ENCODE measurements at places on chromosomes 3 and 15.

DNA sequence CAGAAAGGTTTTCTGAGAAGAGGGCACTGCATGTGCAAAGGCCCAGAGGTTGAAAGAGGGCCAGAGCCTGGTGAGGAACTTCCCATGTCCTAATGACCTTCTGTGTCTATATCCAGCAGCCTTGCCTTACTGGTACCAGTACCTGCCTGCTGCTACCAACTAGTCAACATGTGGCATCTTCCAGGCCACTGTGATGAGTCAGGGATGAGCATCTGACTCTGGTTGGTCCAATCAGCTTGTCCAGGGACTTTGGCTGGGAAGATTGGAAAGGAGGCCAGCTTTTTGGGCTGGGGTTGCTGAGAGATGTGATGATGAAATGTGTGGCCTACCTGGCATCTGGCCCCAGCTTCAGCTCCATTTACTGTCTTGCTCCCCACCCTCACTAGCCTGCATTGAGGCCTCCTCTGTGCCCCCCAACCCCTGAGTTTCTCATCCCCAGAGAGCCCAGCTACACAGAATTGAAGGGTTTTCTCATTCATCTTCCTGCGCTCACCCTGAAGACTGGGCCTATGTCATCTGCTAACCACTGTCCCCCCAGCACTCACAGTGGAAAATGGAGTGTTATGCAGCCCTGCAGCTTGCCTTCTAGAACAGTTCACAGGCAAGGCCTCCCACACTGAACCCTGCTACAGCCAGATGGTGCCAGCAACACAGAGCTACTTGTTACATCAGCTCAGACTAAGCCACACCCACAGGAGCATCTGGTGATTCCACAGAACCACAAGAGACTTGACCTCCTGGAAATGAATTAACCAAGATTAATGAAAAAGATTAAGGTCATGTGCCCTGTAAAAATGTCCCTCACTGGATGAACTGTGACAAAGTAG lies 1.3 kb upstream of the TWF2 start:
- no peak for DNase-seq

DNA sequence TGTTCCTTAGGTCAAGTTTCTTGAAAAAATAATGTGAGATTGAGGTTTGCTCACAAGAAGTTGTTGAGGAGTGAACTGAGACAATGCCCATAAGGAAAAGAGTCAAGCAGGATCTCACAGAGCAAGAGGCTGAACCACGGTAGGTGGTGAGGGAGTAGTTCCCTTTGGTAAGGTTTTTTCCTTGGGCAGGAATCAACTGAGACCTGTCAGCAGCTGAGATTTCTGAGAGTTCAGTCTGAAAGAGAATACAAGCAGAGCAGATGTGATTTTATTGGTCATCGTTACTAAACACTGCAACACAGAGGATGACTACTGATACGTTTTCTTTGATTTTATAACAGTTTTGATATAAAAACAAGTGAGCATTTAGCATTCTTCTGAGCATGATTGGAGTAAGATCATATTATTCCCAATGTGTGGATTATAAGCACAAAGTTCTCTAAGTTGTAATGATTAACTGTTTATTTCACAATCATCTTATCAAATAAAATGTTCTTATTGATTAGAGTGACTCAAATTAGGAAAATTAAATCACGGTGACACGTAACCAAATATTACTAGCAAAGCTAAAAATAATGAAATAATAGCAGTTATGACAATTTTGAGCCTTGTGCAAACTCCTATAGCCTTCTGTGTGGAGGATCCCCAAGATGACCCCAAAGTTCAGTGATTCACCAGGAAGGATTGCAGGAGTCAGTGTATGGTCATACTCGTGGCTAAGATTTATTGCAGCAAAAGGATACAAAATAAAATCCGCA lies 346.2 kb upstream of the ZNF717 start:
- no peak for DNase-seq

GRCh38 chr15:58523634-58524033 lies 91.8 kb downstream of the LIPC start:
- DNase-seq: no peak

GRCh38 chr3:57816471-57817095 lies 60.5 kb downstream of the SLMAP start:
- no peak for DNase-seq

DNA sequence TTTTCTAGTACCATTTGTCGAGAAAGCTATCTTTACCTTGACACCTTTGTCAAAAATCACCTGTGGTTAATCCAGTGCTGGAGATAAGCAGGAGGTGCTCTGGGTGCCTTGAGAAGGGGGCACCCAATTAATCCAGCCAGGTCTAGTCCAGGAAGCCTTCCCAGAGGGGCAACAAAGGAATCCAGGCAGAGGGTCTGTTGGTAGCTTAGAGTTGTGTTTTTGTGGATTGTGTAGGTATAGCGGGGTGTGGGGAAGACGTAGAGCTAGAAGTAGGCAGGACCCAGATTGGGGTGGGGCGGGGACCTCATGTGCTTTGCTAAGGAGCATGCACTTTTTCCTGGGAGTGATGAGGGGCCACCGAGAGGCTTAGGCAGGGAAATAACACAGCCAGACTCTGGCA lies 6.0 kb upstream of the PIGZ start:
- DNase-seq: no peak

- DNase-seq: no peak
Observed at GRCh38 chr3:98814817-98815420, 51.8 kb downstream of the ST3GAL6 start.

DNA sequence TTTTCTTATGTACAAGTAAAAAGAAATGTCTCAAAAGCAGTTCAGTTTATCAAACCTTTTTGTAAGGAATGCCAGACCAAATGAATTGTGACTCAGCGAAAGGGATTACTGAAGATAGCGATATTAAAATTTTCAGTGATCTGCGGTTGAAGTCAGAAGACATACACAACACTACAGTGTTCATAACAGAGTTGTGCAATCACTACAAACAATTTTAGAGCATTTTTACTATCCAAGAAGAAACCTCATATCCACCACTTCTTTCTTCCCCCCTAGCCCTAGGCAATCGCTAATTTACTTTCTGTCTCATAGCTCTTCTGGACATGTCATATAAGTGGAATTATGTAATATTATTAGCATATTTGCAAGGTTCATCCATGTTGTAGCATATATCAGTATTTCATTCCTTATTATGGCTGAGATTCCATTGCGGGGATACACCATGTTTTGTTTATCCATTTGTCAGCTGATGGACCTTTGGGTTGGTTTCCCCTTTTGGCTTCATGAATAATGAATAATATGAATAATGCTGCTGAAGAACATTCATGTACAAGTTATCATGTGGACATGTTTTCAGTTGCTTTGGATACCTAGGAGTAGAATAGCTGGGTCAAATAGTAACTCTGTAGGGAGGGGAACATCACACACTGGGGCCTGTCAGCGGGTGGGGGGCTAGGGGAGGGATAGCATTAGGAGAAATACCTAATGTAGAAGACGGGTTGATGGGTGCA lies 23.6 kb upstream of the ALPK3 start:
- DNase-seq: no peak

DNA sequence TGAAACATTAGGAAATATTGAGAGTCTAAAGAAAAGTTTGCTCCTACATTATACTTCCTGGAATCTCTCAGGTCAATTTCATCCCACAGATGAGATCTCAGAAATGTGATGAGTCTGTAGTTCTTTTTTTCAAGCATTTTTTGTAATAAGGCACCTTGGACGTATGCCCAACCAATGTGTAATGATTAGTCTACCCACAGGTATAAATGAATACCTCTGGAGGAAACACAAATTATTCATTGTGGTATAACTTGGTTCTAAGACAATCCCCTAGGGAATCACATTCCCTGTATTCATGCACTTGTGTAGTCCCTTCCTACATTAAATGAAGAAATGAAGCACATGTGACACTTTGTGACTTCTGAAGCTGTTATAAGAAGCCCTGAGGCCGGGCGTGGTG lies 596.2 kb upstream of the UBE2E2 start:
- no peak for DNase-seq

DNA sequence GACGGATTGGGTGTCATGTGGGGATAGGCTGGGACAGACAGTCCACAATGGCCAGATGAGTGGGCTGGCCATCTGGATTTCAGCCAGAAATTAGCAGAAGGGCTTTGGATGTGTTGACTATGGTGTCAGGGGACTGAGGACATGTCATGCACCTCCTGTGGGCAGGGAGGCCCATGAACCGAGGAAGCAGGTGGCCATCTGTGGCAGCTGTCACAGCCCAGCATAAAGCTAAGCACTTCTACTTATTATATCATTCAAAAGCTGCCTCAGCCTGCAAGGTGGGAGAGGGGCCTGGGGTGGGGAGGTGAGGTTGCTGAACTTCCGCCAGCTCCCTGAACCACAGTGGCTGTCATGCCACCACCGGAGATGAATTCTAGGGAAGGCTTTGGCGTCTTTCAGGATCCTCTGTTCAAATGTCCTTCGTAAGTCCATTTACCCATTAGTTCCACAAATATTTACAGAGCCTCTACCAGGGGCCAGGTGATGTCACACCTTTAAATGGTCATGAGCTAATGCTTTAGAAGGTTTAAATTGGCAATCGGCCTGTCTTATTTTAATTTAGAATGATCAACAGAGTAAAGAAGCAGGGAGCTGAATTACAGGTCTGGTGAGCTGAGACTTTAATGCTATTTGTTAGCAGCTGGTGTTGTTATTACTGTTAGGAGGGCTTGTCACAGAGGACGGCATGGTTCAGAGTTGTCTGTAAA lies 23.6 kb upstream of the CAV3 start:
- no peak for DNase-seq

- DNase-seq: peak; percentile 89
Observed at GRCh38 chr3:195909644-195910498, 1.5 kb upstream of the TNK2 start.

DNA sequence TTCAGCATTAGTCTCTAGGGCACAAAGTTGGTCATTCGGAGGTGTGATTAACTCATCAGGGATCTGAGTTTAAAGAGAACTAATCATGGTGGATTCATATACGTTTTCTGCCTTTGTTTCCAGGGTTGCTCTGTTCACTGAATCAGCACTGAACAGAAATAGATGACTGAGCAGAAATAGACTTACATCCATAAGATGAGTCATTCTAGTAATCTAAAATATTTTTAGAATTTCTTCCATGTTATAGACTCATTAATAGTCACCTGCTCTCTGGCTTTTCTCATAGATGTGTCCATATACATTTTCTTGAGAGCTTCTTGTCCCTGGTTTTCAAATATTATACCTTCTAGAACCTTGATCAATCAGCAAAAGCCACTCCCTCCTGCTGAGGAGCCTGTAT lies 837.6 kb upstream of the DPPA4 start:
- DNase-seq: no peak

DNA sequence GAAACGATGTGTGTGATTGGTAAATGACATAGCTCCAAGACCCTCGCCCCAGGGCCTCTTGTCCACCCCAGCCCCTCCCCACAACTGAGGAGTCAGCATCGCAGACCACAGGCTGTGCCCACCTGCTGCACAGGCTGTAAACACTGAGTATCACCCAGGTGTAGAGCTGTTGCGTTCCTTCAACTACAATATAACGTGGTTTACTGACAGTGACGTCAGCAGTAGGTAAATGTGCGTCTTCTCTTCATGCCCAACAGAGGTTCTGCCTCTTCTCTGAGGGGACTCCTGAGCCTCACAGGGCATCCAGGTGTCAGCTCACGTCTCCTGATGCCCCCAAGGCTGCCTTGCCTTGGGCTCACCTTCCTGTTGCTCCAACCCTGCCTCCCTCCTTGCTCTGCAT lies 395.1 kb downstream of the CACNA2D3 start:
- DNase-seq: no peak

DNA sequence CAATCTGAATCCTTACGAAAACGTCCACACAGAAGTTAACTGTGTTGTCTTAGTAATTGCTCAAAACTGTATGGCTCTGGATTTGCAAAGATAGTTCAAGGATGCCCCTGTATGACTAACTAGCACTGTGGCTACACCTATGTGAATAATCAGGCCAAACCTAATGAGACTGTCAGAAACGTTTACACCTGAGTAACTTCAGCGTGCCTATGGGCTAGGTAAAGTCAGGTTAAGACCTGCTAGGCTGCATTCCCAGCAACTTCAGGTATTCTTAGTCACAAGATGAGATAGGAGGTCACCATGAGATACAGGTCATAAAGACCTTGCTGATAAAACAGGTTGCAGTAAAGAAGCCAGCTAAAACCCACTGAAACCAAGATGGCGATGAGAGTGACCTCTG lies 87.8 kb upstream of the PLXND1 start:
- no peak for DNase-seq

- no peak for DNase-seq
Observed at GRCh38 chr15:88012233-88012632, 244.3 kb downstream of the NTRK3 start.

Data from activated T-helper 1 cell treated with anti-CD3 and anti-CD28 coated beads, Interleukin-2, amount 50 U/mL, for 16 hours (primary cell).